ENCODE measurements at places on chromosomes 2 and 18. TPM values are rescaled to one million over a fixed set of nuclear protein-coding genes. Genes with fewer than 3 reads are reported as not detected.

DNA sequence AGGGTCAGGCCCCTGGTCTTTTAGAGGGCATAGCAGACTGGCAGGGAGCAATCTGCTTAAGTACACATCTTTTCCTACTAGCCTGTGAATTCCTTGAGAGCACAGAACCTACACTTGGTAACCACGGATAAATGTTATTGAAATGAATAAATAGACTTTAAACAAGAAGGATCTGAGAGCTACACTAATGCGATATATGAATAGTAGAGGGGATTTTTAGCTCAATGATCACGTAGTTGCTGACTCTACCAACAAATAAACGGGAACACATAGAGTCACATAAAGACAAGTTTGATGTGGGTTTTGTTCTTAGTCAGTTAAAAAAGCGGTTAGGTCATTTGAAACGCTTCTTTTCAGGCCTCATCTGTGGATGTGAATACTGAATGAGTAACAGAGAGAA, 290.3 kb upstream of the CCDC68 start:
- H3K36me3 ChIP-seq, result no peaks in the 10 kb centered on the region
- H3K4me3 ChIP-seq, result no peak overlapping the region
- no peak overlapping the region for H3K27ac ChIP-seq
- H3K4me1 ChIP-seq, result peaks cover 6% of the 10 kb centered on the region

The KYNU gene
- total RNA-seq, result 143 TPM

GRCh38 chr2:43081131-43081765, 145.2 kb downstream of the ZFP36L2 start:
- peaks cover 61% of the 10 kb centered on the region for H3K4me1 ChIP-seq
- no peaks in the 10 kb centered on the region for H3K27me3 ChIP-seq
- peak overlapping the region; percentile 31 for H3K27ac ChIP-seq
- DNase-seq, result no peak
- no peak overlapping the region for H3K4me3 ChIP-seq

DNA sequence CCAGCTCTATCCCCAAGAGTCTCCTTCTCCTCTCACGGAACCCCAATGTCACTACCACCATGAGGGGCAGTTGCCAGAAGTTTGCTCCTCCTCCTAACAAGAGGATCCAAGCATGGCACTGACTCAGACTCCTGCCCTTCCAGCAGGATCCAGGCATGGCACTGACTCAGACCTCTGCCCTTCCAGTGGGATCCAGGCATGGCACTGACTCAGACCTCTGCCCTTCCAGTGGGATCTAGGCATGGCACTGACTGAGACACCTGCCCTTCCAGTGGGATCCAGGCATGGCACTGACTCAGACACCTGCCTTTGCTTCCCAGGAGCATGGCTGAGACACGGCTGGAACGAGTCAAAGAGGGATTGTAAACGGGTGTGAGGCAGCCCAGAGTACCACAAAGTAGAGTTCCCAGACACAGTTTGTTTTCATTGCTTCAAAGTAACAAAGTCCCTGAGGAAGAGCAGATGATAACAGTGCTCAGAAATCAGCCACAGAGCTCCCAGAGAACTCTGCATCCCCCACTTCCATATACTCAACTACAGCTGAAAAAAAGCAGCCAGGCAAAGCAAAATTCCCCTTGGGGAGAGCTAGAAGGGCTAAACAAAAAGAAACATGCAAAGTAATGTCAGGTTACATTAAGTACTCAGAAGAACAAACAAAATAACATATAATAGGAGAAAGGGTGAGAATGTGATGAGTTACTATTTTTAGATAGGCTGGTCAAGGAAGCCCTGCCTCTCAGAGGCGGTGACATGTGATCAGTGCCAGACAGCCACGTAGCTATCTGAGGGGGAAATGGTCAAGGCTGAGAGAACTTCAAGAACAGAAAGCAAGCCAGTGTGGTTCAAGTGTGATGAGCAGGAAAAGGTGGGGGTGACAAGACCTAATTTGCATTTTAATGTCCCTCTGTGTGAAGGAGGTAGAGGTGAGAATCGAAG, 3.0 kb downstream of the BUB1 start:
- peaks cover 22% of the 10 kb centered on the region for H3K4me1 ChIP-seq
- peak overlapping the region; percentile 28 for H3K4me3 ChIP-seq
- H3K36me3 ChIP-seq, result peaks cover 5% of the 10 kb centered on the region
- DNase-seq, result peak; percentile 72
- no peaks in the 10 kb centered on the region for H3K27me3 ChIP-seq
- peak overlapping the region; percentile 65 for H3K27ac ChIP-seq

The TNFRSF11A gene
- 3.0 TPM for total RNA-seq

The CAPN14 gene
- not detected for total RNA-seq

DNA sequence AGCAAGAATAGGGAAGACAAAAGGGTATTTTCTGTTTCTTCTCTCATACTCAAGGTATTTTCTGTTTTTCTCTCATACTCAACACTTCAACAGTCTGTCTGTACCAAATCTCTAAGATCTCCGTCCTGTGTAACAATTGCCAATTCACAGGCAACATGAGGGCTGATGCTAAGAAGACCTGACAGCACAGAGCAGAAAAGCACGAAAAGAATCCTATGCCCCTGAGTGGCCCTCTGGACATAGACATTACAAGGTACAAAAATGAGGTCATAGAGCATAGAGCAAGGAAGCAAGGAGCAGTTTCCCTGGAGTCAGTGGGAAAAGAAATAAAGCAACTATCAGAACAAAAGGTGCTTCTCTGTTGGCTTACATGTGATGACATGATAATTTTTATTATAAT, 1612.6 kb upstream of the CELF4 start:
- no peaks in the 10 kb centered on the region for H3K36me3 ChIP-seq
- no peaks in the 10 kb centered on the region for H3K4me1 ChIP-seq
- no peak for DNase-seq
- no peak overlapping the region for H3K27ac ChIP-seq

GRCh38 chr2:105080461-105080860, 42.6 kb downstream of the MRPS9 start:
- H3K36me3 ChIP-seq, result peaks cover 27% of the 10 kb centered on the region
- H3K27me3 ChIP-seq, result no peaks in the 10 kb centered on the region
- no peak overlapping the region for H3K4me3 ChIP-seq

GRCh38 chr2:20080839-20081415, 29.5 kb upstream of the LAPTM4A start:
- DNase-seq, result no peak
- no peak overlapping the region for H3K27ac ChIP-seq
- no peaks in the 10 kb centered on the region for H3K36me3 ChIP-seq
- no peaks in the 10 kb centered on the region for H3K27me3 ChIP-seq
- no peaks in the 10 kb centered on the region for H3K4me1 ChIP-seq
- no peak overlapping the region for H3K4me3 ChIP-seq

DNA sequence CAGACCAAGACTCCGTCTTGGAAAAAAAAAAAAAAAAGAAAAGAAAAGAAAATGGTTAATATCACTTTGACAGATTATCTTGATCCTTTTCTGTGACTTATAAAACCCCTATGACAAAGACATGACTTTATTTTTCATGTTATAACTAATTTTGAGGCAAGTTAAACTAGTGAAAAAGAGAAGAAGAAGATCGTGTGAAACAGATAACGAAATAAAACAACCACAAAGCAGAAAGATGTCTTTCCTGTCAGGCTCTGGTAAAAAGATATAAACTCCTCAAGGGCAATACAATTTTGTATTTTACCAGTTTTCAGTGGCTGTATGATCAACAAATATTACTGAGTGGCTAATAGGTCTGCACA, 13.4 kb upstream of the RBMS1 start:
- no peak overlapping the region for H3K27ac ChIP-seq
- H3K4me3 ChIP-seq, result no peak overlapping the region
- DNase-seq, result no peak
- peaks cover 5% of the 10 kb centered on the region for H3K4me1 ChIP-seq
- H3K36me3 ChIP-seq, result no peaks in the 10 kb centered on the region

The SCYGR4 gene
- total RNA-seq, result not detected

DNA sequence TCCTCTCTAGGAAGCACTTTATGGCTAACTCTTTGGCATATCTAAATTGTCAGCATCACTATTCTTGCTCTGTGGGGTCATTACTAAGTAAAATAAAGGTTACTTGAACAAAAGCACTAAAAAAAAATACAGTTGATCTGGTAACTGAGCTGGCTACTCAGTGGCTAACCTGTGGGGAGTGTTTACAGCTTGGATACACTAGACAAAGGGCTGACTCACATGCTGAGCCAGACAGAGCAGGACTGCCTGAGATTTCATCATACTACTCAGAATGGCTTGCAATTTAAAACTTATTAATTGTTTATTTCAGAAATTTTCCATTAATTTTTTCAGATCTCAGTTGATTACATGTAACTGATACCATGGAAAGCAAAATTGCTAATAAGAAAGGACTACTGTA, 1690.4 kb upstream of the SLC39A10 start:
- H3K4me1 ChIP-seq, result no peaks in the 10 kb centered on the region
- peak overlapping the region; percentile 40 for H3K27ac ChIP-seq
- no peaks in the 10 kb centered on the region for H3K36me3 ChIP-seq
- peak; percentile 79 for DNase-seq
- no peak overlapping the region for H3K4me3 ChIP-seq

DNA sequence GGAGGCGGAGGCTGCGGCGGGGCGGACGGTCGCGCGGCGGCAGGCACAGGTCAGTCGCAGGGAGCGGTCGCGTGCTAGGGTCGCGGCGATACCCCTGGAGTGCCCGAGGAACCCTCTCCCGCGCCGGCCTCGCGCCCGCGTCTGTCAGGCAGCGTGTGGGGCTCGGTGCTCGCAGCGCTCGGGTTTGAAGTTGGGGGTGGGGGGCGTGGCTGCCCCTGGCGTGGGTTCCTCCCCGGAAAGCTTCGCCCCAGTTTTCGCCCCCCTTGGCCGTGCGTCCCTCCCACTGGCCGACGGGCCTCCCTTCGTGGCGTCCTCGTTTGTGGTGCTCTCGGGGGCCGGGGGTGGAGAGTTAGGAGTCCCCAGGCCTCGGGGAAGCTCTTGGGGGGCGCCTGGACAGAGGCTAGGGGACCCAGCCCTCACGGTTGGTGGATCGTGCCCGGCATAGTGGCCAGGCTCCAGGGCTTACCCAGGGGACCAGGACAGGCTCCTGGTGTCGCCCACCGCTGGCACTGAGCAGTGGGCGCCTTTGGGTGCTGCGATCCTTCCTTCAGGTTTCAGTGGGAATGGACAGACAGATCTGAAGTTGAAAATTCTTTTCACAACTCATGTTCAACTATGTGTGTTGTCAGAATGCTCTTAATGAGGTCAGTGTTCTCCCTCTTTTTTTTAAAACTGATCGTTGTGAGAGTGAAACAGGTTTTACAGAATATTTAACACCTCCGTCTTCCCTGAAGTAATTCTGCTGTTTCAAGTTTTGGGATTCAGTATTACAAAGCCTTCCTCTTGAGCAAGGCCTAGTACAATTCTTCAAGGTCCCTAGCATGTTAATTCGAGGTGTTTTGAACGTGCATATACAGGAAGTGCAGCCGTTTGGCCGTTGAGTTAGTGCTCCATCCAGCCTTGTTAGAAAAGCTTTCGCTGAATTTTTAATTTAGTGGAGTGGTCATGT, 604 bp downstream of the RALBP1 start:
- H3K27me3 ChIP-seq, result no peaks in the 10 kb centered on the region
- DNase-seq, result peak; percentile 37

The SCN9A gene
- total RNA-seq, result 1.9 TPM

DNA sequence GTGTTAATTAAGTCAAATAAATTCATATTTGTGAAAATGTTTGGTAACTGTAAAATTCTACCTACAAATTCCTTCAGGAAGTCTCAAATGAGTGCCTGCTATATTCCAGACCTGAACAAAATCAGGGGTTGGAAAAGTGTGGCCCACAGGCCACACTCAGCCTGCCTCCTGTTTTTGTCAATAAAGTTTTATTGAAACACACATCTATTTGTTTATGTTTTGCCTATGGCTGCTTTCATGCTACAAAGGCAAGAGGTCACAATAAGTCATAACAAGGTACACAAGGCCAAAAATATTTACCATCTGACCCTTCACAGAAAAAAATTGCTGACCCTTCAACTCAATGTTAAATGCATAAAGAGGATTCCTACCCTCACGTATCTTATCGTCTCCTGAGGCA, 581.7 kb downstream of the ARHGAP15 start:
- no peaks in the 10 kb centered on the region for H3K27me3 ChIP-seq
- no peaks in the 10 kb centered on the region for H3K4me1 ChIP-seq
- no peak overlapping the region for H3K27ac ChIP-seq
- no peaks in the 10 kb centered on the region for H3K36me3 ChIP-seq
- no peak overlapping the region for H3K4me3 ChIP-seq

The HS6ST1 gene
- total RNA-seq, result 11.4 TPM

GRCh38 chr2:215138479-215138878, at the start of gene ABCA12:
Gene ABCA12 (minus strand): TSS chr2:215138626. CDS start chr2:215138208, 418 bp downstream.
- DNase-seq, result peak; percentile 36
- no peaks in the 10 kb centered on the region for H3K27me3 ChIP-seq
- peak within 1 kb of the TSS; percentile 80 for H3K4me3 ChIP-seq
- peaks cover 48% of the 10 kb centered on the region for H3K4me1 ChIP-seq
- H3K27ac ChIP-seq, result peak within 1 kb of the TSS; percentile 82
- peaks cover 7% of the 10 kb centered on the region for H3K36me3 ChIP-seq

The ACADL gene
- total RNA-seq, result not detected

The WDR7 gene
- total RNA-seq, result 17.3 TPM

DNA sequence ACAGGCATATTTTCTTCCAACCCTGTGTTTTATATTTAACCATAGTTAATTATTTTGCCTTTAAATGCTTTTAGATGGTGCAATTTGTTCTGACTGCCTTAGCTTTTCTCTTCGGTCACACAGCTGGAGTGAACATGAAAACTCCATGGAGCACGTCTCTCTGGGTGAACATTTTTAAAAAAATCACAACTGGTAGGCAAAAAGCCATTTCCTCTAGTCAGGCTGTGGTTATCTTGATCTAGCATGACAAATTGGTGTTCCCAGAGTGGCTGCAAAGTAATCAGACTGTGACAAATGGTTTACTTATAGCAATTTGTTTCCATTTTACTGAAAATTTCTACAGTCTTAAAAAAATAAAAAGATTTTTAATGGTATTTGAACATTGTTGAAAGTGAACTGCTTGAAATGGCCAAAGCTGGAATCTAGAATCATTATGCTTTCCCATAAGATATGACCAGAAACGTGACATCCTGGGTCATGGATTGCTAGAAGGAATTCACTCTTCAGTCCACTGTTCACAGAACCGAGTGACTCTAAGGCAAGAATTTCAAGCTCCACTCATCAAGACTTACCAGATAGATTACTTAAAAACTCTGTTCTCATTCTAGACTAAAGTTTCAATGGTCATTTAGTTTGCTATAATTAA, 703.6 kb downstream of the CPS1 start:
- H3K36me3 ChIP-seq, result no peaks in the 10 kb centered on the region
- DNase-seq, result no peak
- no peaks in the 10 kb centered on the region for H3K4me1 ChIP-seq
- no peak overlapping the region for H3K27ac ChIP-seq
- peaks cover 12% of the 10 kb centered on the region for H3K27me3 ChIP-seq
- no peak overlapping the region for H3K4me3 ChIP-seq

DNA sequence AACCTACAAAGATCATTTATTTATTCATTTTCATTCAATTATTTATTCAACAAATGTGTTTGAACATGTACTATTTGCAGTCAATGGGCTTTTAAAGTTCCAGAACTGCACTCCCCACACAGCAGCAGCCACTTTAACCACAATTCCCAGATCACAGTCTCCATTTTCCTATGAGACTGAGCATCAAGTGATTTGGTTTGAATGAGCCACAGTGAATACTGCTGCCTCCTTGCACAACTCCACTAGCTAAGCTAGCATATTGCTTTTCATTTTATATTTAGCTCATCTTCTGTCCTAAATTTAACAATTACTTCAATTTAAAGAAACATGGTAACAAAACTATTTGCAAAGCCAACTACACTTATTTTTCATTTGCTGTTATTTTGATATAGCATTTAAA, 353.4 kb upstream of the VRK2 start:
- no peak for DNase-seq
- no peaks in the 10 kb centered on the region for H3K36me3 ChIP-seq
- no peaks in the 10 kb centered on the region for H3K4me1 ChIP-seq
- no peak overlapping the region for H3K4me3 ChIP-seq
- H3K27ac ChIP-seq, result no peak overlapping the region
- H3K27me3 ChIP-seq, result no peaks in the 10 kb centered on the region

GRCh38 chr2:136424112-136424511, 306.2 kb upstream of the CXCR4 start:
- H3K4me3 ChIP-seq, result peak overlapping the region; percentile 74
- H3K27me3 ChIP-seq, result peaks cover 60% of the 10 kb centered on the region
- peaks cover 6% of the 10 kb centered on the region for H3K4me1 ChIP-seq
- no peak overlapping the region for H3K27ac ChIP-seq

Measured in MCF 10A (cell line).